ENCODE measurements at places on chromosomes 11 and 22.

GRCh38 chr11:125569915-125570621, 791 bp downstream of the EI24 start:
- peaks cover 22% of the 10 kb centered on the region for H3K4me1 ChIP-seq
- peak overlapping the region; percentile 88 for H3K4me3 ChIP-seq
- no peak for DNase-seq
- H3K36me3 ChIP-seq, result peaks cover 33% of the 10 kb centered on the region
- H3K27ac ChIP-seq, result peak overlapping the region; percentile 86

DNA sequence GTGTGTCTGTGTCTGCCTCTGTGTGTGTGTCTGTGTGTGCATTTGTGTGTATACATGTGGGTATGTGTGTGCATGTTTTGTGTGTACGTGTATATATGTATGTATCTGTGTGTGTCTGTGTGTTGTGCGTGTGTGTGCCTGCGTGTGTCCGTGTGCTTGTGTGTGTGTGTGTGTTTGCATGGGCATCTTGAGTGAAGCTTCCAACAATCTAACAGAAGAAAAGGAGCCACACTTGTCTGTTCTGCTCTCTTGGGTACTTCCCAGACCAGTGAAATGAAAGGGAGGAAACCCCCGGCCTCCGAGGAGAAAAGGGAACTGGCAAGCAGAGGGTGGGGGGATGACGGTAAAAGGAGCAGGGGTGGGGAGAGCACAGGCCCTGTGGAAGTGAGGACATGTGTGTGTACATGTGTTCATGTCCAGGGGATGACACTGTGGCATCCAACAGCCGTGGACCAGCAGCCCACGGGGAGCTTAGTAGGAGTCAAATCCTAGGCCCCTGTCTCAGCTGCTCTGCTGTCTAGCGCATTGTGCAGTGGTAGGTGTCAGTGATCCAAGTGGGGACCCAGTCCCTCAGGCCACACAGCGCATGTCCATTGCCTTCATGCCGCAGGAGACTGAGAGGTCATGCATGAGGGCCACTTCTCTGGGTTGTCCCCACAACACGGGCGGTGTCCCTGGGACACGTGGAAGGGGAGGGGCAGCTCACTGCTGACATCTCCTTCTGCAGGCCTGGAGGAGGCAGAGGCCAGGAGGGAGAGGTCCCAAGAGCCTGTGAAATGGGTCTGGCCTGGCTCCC, 8.1 kb downstream of the CSF2RB start:
- no peak for DNase-seq
- peak overlapping the region; percentile 46 for H3K4me3 ChIP-seq
- peaks cover 42% of the 10 kb centered on the region for H3K4me1 ChIP-seq
- peak overlapping the region; percentile 57 for H3K27ac ChIP-seq
- H3K36me3 ChIP-seq, result peaks cover 83% of the 10 kb centered on the region
- H3K27me3 ChIP-seq, result no peaks in the 10 kb centered on the region

GRCh38 chr11:66570079-66570849, 1.9 kb upstream of the CTSF start:
- H3K36me3 ChIP-seq, result no peaks in the 10 kb centered on the region
- no peak overlapping the region for H3K27ac ChIP-seq
- peaks cover 13% of the 10 kb centered on the region for H3K4me1 ChIP-seq
- no peak overlapping the region for H3K4me3 ChIP-seq
- H3K27me3 ChIP-seq, result peaks cover 22% of the 10 kb centered on the region

DNA sequence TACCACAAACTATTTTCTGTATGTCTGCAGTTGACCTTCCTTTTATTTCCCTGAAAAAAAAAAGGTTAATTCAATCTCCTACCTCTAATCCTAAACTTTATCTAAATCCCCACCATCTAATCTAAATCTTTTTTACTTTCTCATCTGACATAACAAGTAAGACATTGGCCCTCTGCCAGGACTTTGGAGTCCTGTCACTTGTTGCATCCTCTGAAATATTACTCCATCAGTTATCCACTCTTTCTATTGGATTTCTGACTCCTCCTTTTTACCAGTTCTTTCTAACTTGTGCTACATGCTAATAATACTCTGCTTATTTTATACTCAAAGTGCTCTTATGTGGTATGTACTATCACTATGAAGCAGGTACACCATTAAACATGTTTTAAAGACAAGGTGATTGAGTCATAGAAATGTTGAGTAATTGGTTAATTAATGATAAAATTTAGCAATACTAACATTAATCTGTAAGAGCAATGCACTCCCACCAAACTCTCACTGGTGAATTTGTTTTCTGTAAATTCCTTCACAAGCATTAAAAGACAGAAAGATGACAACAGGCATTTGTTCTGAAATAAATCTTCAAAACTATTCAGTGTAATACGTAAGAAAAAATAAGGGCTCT, 914.2 kb upstream of the RAG2 start:
- H3K4me1 ChIP-seq, result no peaks in the 10 kb centered on the region
- no peak overlapping the region for H3K4me3 ChIP-seq
- DNase-seq, result no peak
- H3K27ac ChIP-seq, result no peak overlapping the region
- H3K27me3 ChIP-seq, result no peaks in the 10 kb centered on the region
- no peaks in the 10 kb centered on the region for H3K36me3 ChIP-seq

DNA sequence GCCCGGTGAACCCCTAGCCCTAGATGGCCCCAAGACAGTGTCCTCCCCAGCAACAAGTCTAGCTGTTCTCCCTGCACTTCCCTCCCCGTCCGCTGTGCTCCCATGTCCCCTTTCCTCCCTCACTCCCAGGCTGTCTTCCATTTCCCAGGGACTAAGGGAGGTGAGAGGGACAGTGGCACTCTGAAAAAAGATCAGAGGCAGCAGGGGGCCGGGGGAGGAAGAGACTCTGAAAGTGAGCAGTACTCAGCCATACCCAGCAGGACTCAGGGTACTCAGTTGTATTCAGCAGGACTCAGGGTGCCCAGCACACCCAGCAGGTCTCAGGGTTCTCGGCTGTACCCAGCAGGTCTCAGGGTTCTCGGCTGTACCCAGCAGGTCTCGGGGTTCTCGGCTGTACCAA, 48.4 kb upstream of the THY1 start:
- DNase-seq, result no peak
- H3K27ac ChIP-seq, result no peak overlapping the region
- H3K4me1 ChIP-seq, result no peaks in the 10 kb centered on the region
- peaks cover 48% of the 10 kb centered on the region for H3K27me3 ChIP-seq
- H3K4me3 ChIP-seq, result no peak overlapping the region

DNA sequence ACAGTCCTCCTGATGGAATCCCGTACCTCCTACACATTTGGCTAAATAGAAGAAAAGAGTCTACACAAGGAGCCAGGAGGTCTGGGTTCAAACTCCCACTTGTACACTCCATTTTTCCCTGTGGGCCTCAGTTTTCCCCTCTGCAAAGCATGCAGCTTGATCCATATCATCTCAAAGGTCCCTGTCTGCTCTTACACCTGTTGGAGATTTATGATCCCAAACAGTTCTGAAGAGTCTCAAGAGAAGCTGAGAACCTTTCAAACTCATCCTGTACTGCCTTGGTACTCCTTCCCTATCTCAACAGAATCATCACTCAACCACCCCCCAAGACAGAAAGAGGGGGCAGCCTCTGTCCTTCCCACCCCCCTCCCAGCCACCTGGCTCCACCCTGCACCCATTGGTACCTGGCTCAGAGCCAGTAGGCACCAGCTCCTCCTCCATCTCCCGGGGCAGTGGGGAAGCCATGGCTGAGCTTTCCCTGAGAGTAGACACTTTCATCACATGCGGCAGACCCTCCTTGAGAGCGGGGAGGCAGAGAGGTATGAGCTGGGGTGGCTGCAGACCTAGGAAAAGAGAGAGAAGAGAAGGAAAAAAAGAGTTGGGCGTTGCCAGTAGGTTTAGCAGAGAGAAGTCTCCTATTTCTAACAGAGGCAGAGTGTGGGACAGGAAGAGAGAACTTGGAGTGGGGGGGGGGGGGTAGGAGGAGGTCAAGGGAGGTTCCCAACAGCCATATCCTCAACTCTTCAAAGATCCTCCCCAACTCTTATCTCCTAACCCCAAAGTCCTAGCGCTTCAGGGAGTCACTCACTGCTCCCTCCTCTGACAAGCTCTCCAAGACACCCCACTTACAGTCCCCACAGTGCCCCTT, 3.1 kb downstream of the TNKS1BP1 start:
- H3K27me3 ChIP-seq, result no peaks in the 10 kb centered on the region
- no peak overlapping the region for H3K4me3 ChIP-seq
- H3K27ac ChIP-seq, result no peak overlapping the region

DNA sequence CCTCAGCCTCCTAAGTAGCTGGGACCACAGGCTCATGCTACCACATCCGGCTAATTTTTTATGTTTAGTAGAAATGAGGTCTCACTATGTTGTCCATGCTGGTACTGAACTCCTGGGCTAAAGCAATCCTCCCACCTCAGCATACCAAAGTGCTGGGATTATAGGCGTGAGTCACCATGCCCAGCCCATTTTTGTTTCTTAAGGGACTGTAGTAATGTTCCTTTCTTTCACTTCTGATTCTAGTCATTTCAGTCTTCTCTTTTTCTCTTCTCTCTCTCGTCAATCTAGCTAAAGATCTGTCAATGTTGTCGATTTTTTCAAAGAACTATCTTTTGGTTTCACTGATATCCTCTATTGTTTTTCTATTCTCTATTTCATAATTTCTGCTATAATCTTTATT, 111.0 kb upstream of the APOA1 start:
- H3K4me1 ChIP-seq, result peaks cover 31% of the 10 kb centered on the region
- no peaks in the 10 kb centered on the region for H3K27me3 ChIP-seq
- peak overlapping the region; percentile 59 for H3K27ac ChIP-seq
- no peak for DNase-seq
- H3K4me3 ChIP-seq, result peak overlapping the region; percentile 52

GRCh38 chr11:62242021-62242420, at the start of gene SCGB1D2:
Gene SCGB1D2 (plus strand): TSS chr11:62242239. CDS start chr11:62242308, 69 bp downstream.
- H3K27me3 ChIP-seq, result peaks cover 29% of the 10 kb centered on the region
- no peaks in the 10 kb centered on the region for H3K4me1 ChIP-seq
- no peaks in the 10 kb centered on the region for H3K36me3 ChIP-seq

- H3K27ac ChIP-seq, result no peak overlapping the region
- no peaks in the 10 kb centered on the region for H3K36me3 ChIP-seq
- H3K4me3 ChIP-seq, result no peak overlapping the region
- no peaks in the 10 kb centered on the region for H3K4me1 ChIP-seq
- DNase-seq, result no peak
Observed at GRCh38 chr11:70080763-70081162, 2.6 kb downstream of the ANO1 start.

GRCh38 chr22:39898997-39899396, 1.9 kb upstream of the GRAP2 start:
- H3K4me1 ChIP-seq, result peaks cover 43% of the 10 kb centered on the region
- H3K36me3 ChIP-seq, result no peaks in the 10 kb centered on the region
- H3K4me3 ChIP-seq, result peak overlapping the region; percentile 58
- no peak overlapping the region for H3K27ac ChIP-seq
- DNase-seq, result no peak

DNA sequence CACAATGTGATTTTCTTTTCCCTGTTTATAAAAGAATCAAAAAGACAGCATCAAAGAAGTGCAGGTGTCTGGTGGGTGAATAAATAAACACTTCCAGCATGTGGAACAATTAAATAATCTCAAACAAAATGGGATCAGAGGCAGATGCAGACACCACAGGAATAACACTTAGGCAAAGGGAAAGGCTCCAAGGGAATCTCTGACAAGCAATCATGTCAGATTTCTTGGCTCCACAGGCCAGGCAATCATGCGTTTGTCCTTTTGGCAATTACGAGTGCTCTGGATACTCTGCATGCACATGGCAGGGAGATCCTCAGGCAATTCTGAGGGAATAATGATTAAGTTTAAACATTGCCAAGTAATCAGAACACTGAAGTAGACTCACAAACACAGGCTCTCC, 403.5 kb upstream of the LUZP2 start:
- H3K4me1 ChIP-seq, result no peaks in the 10 kb centered on the region
- no peak for DNase-seq

GRCh38 chr11:46655631-46656030, 38.3 kb downstream of the ATG13 start:
- H3K36me3 ChIP-seq, result peaks cover 75% of the 10 kb centered on the region
- no peak overlapping the region for H3K4me3 ChIP-seq
- DNase-seq, result no peak
- no peaks in the 10 kb centered on the region for H3K4me1 ChIP-seq
- H3K27me3 ChIP-seq, result no peaks in the 10 kb centered on the region
- no peak overlapping the region for H3K27ac ChIP-seq

GRCh38 chr22:38451864-38452263, 3.1 kb downstream of the KCNJ4 start:
- DNase-seq, result no peak
- H3K36me3 ChIP-seq, result no peaks in the 10 kb centered on the region
- no peak overlapping the region for H3K27ac ChIP-seq
- no peak overlapping the region for H3K4me3 ChIP-seq
- peaks cover 18% of the 10 kb centered on the region for H3K4me1 ChIP-seq

GRCh38 chr11:76166314-76166713, 40.0 kb downstream of the WNT11 start:
- H3K36me3 ChIP-seq, result no peaks in the 10 kb centered on the region
- H3K4me3 ChIP-seq, result no peak overlapping the region
- DNase-seq, result no peak
- peaks cover 5% of the 10 kb centered on the region for H3K27me3 ChIP-seq
- no peak overlapping the region for H3K27ac ChIP-seq
